ENCODE measurements at places on chromosomes 1 and 21. TPM values are rescaled to one million over a fixed set of nuclear protein-coding genes. Genes with fewer than 3 reads are reported as not detected.

The DYNLT5 gene
- polyA plus RNA-seq = 5.1 TPM

- DNase-seq = peak; percentile 49
Measured at GRCh38 chr1:15362737-15363128, 47.0 kb upstream of the EFHD2 start.

DNA sequence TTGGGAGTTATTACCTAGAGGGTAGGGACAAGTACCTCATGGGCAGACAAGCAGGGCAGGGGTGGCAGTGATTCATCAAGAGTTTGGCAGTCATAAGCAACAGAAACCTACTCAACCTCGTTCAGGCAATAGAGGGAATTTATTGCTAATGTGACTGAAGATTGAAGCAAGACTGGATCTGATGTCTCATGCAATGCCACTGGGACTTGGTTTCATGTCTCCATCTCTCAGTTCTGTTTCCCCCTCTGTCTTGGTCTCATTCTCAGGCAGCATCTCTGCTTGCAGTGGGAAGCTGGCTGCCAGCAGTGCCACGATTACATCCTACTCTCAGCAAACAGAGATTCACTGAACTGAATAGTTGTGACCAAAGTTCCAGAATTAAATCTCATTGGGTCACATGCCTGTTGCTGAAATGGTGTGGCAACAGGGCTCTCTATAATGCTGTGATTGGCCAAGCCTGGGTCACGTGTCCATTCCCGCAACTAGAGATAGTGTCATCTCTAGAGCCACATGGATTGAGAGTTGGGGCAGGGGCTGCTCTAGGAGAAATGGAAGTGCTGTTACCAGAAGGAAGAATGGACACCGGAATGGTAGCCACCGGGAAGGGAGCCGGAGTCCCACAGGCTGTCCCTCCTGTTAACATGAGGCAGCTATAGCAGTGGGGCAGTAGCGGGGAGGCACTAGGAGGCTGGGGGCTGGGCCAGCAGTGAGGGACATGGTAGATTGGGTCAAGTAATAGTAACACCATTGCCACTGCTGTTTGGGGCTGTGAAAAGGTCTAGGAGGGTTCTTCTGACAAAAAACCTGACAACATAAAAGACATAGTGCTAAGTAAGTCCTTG, 3.9 kb upstream of the CDC42 start:
- DNase-seq = no peak

DNA sequence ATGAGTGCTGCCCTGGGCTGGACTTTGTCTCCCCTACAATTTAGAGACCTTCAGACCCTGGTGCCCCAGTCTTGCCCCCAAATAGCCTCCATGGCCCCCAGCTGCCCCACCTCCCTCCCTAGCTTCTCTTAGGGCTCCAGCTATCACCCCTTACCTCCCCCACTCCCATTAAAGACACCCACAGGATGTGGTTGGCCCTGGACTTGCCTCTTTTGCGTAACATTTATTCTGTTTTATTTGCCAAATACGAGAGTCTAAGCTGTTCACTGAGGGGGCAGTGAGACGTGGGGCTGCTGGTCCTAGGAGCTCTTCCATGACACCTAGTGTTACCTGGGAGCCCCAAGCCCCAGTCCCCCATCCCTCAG, 4.5 kb downstream of the ZC3H12A start:
- no peak for DNase-seq

The PRDM16 gene
- 1.0 TPM for polyA plus RNA-seq
